ENCODE measurements at places on chromosomes 12 and 14.

GRCh38 chr12:45987340-45987727 lies 3.0 kb downstream of the SCAF11 start:
- no peak for DNase-seq

DNA sequence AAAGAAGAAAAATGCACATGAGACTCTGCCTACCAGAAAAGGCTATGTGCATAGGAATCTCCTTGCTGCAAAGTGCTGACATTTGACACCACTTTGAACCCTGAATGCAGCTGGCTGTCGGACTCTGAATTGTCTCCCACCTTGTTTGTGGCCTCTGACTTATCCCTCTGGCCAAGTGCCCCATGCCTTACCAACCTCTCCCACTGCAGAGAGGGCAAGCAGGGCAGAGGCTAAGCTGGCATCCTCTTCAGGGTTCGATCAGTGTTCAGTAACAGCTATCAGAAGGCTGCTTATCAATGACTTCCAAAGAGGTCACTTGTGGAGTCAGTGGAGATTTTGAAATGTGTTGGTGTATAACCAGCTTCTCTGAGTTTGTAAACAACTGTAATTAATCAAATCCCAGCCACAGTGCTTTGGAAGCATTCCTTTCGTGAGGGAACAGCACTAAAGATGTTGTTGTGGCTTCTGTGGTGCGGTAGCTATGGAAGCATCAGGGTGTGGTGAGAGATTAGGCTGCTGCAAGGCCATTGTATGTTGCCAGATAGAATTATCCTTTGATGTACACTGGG lies 22.6 kb upstream of the BMP4 start:
- DNase-seq: peak; percentile 64

DNA sequence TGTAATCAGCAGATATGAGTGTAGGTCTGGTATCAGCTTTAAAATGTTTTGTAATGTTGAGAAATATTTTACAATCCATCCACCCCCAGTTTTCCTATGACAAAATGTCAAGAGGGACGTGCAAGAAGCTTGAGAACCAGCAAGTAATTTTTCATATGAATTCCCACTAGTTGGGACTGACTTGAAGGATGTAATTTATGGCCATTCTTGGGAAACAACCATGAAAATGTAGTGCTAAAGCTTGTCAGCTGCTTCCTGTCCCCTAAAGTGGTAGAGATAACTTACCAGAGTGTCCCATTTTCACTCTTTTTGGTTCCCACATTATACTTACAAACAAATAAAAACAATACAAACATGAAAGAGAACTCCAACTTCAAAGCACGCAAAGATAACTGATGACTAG lies 63.9 kb downstream of the RERG start:
- DNase-seq: no peak

- DNase-seq: no peak
These were observed 13.1 kb downstream of the NT5DC3 start for GRCh38 chr12:103827911-103828391.

DNA sequence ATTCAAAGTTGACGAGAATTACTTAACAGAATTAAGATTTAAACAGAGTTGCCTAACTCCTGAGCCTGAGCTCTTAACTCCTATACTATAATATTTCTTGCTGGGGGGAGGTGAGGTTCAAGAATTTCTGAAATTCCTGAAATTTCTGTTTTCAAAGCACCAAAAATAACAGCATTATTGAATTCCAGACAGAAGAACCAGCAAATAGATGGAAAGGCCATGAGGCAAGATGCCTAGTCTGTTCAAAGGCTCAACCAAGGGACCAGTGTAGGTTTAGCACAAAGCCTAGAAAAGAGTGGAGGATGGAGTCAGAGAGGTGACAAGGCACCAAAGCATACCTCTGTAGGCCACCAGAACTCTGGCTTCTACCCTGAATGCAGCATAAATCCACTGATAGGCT lies 76.4 kb downstream of the PPP1R12A start:
- no peak for DNase-seq

DNA sequence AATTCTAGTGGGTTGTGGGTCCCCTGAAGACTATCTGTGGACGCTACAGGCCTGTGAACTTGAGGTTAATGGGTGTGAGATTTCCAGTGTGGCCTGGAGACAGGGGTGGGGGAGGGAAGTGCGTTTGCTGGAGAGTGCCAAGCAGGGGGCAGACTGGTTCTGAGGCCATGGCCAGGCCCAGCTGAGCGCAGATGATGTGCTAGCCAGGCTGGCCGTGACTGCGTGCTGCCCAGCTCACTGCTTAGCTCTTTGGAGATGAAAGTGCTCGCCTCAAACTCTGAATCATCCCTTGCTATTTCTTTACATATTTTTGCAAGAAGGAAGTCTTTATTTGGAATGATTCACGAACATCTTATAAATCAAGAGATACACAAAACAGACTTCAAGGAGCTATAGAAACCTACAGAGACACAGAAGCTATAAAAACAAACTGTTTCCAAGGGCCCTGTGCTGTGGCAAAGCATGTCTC lies 75.2 kb upstream of the PLEKHG3 start:
- no peak for DNase-seq

DNA sequence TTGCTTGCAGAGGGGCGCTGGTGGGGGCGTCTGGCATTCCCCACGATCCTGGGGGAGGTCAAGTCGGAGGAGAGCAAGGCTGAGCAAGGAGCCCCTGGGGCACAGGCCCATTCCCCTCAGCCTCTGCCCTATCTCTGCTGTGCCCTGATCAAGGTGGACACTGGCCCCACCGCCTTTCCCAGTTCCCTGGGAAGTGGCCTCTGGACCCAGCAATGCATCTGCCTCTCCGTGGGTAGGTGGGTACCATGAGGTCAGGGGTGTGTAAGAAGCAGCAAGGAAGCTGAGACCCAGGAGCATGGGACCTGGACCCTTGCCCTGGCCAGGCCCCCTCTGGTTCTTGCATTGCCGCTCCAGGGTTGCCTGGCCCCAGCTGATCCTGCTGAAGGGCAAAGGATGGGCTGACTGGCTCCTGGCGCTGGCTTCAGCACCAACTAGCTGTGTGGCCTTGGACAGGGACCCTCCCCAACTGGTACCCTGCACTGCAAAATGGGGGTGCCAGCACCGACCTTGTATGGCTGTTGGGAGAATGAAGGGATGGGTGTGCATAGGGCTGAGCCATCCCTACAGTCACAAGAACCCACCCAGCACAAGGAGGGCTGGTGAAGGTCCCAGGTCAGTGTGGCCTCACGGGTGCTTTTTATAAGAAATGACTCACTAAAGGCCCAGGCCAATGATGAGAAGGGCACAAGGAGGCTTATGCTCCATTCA lies 19.6 kb downstream of the SLC25A29 start:
- DNase-seq: no peak

DNA sequence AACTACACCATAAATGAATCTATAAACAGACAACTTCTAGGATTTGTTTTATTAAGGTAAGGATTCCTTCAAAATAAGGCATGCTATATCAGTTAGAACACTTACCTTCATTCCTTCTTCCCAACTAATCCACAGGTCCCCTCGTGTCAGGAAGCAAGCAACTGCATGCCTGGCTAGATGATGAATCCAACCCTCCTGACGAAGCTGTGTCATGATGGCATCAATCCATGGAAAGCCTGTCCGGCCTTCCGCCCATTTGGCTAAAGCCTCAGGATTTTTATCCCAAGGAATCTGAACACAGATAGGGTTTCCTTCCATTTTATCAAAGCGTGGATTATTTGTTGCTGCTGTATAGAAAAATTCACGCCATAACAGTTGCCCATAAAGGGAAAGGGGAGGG lies 12.5 kb upstream of the MTERF2 start:
- DNase-seq: no peak

- no peak for DNase-seq
These were observed 46.5 kb upstream of the ESR2 start for GRCh38 chr14:64340560-64341196.

DNA sequence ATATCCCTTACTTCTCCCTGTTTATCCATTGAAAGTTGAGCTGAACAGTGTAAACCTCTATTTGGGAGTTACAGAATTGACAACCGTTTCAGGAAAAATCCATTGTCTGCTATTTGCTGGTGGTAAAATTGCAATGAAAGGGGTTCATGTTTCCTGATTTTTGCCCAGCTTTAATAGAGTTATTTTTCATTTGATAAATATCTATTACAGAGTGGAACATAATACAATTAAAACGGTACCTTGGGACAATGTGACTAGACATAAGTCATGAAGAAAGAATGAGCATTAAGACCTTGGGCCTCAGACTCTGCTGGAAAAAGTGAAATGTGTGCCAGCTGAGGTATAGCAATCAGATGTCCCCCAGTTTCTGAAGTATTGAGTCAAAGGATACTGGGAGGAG lies 13.1 kb downstream of the PTPRR start:
- DNase-seq: no peak

DNA sequence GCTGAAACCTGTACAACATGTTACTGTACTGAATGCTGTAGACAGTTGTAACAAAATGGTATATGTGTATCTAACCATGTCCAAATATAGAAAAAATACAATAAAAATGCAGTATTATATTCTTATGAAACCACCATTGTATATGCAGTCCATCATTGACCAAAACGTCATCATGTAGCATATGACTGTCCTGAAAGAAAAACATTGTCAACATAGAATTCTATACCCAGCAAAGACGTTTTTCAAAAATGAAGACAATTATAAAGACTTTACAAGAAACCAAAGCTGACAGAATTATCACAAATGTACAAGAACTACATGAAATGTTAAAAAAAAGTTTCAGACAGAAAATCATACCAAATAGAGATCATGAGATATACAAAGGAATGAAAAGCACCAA lies 8.1 kb upstream of the GPATCH2L start:
- DNase-seq: no peak

GRCh38 chr12:75443709-75444108 lies 36.8 kb upstream of the GLIPR1 start:
- no peak for DNase-seq

DNA sequence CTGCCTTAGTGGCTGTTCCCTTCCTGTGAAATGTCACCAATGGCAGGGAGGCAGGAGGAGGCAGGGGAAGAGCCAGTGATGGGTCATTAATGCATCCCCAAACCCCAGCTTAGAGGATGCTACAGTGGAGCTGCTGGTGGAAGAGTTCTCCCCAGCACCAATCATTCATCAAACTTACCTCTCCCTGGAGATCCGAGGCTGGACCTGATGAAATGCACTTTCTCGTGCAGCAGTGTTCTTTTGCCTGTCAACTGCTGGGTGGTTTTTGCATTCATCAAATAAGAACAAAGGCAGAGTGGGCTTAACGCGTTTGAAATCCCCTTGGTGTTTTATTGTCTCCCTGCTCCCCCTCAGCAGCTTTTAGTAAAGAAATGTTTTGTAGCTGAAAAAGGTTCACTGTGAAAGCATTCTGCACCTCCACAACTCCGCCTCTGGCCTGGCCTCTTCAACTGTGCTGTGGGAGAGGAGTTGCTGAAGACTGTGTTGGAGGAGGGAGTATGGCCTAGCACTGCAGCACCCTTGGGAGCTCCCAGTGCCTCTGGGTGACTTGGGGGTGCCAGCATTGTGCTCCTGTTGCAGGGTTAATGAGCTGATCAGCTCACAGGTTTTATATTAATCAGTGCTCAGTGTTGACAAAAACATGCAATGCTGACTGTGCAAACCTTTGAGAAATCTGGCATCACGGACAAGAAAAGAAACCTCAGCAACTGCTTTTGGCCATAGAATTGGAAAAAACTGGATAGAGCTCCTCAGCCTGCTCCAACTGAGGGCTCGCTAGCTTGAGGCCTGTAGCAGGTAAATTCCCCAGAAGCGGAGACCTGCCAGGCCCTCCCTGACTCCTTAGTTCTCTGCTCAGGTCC lies 14.4 kb downstream of the TSPAN9 start:
- no peak for DNase-seq

GRCh38 chr12:16920451-16920850 lies 314.5 kb upstream of the LMO3 start:
- DNase-seq: no peak

GRCh38 chr12:31756977-31757420 lies 28.2 kb upstream of the AMN1 start:
- peak; percentile 88 for DNase-seq

DNA sequence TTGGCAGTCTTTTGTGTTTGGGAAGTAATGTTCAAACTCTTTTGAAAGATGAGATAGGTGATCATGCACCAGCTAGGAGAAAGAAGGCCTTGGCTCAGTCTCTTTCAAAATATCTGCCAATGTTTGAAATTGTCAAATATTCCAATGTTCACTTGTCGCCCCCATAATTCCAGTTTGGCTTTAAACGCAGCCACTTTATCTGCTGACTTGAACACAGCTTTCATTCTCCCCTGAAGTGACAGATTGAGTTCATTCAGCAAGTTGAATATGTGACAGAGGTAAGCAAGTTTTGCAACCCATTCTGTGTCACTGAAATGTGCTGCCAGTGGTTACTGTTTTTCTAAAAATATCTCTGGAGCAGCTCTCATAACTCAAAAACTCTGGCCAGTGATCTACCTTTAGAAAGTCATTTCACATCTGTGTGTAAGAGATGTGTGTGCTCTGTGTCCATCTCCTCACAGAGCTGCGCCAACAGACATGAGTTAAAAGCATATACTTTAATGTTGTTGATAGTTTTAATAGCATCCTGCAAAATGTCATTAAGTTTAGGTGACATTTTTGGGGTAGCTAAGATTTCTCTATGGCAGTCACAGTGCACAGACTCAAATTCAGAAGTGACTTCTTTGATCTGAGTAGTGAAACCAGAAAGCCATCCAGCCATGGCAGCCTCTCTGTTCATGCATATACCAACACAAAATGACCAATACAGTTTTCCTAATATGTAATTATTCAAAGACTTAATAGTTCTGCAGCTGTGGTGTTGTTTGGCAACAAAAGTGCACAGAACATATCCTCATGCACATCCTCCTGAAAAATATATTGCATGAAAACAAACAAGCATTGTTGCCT lies 614.3 kb upstream of the MIS18BP1 start:
- no peak for DNase-seq

DNA sequence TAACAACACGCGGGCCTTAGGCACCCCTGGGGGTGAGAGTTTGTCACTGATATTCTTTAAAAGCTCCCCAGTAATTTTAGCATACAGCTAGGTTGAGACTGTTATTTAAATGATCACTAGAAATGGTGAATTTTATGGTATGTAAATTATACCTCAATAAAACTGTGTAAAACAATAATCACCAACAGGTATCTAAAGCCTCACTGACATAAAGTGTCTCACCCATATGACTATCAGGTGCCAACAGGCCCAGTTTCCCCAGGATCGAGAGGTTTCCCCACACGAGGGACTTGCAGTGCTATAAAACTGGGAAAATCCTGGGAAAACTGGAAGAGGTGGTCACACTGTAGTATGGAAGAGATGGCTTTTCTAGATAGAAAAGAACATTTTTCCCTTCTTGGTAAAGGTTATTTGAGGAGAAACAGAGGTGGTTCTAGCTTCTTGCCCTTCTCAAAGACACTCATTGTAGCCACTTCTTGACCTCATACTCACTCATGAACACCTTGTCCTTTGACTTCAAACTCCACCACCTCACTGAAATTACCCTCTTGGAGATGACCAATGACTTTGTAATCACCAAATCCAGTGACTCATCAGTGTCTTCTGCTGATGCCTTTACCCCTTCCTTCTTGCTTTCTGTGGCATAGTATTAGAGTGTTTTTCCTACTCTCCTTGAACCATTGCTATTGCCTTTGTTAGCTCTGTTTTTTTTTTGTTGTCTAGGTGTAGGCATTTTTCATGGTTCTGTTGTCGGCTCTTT lies 24.8 kb upstream of the NUBPL start:
- no peak for DNase-seq

- DNase-seq: no peak
These were observed 264.6 kb upstream of the DAAM1 start for GRCh38 chr14:58923751-58924405.

Measured in small intestine (tissue), 16 donors.